ENCODE measurements at places on chromosomes 6 and 20.
A peak's percentile ranks its signal among the peaks of the same experiment; 100 is the strongest.

- DNase-seq: no peak
Measured at GRCh38 chr6:105940990-105941389, 145.1 kb upstream of the PRDM1 start.

DNA sequence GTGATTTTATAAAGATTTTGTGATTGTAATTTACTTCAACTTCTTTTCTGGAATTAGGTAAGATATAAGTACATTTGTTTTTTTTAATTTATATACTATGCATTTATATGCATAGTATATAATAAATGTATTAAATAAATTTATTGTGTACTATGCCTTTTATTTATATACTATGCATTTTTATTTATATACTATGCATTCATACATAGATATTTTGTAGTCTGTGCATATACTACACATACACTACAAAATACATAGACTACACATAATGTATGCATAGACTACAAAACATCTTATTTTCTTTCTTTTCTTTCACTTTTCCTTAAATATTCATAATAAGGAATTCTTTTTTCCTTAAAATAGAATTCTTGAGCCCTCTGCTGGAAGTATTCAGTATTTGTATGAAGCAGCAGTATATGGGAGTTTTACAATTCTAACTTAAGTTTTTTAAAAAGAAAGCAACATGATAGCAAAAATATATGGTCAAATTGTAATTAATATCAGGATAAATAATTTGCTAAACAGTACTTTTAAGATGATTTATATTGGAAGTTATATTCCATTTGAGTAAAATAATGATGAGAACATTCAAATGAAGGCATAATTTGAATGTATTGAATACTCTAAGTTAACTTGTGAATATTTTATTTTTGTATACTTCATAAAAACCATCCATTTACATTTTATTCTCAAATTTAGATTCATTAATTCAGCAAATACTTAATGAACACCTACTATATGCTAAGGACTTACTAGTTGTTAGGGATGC is 129.3 kb downstream of the KLHL32 start:
- DNase-seq: no peak

DNA sequence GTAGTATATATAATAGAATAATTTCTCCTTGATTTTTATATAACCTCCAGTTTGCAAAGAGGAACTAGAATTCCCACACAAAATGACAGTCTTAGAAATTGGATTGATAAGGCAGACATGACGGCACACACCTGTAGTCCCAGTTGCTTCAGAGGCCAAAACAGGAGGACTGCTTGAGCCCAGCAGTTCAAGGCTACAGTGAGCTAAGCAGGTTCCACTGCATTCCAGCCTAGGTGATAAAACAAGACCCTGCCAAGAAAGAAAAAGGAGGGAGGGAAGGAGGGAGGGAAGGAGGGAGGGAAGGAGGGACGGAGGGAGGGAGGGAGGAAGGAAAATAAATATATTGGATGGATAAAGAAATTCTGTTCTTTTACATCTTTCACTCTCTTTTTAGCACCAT is 77.6 kb upstream of the SASH1 start:
- no peak for DNase-seq

DNA sequence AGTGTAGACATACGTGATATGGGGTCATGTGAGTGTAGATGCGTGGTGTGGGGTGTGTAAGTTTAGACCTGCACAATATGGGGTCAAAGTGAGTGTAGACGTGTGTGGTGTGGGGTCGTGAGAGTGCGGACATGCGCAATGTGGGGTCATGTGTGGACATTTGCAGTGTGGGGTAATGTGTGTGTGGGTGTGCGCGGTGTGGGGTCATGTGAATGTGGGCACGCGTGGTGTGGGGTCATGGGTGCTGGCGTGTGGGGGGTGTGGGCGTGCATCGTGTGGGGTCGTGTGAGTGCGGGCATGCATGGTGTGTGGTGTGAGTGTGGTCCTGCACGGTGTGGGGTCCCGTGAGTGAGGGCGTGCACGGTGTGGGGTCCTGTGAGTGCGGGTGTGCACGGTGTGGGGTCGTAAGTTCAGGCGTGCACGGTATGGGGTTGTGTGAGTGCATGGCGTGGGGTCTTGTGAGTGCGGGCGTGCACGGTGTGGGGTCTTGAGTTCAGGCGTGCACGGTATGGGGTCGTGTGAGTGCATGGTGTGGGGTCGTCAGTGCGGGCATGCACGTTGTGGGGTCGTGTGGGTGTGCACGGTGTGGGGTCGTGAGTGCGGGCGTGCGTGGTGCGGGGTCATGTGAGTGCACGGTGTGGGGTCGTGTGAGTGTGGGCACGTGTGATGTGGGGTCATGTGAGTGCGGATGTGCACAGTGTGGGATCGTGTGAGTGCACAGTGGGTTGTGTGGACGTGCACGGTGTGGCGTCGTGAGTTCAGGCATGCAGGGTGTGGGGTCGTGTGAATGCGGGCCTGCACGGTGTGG is 14.3 kb downstream of the PCMTD2 start:
- DNase-seq: no peak

GRCh38 chr20:52031563-52032303 is 159.8 kb downstream of the ZFP64 start:
- DNase-seq: no peak

- DNase-seq: peak; percentile 89
Measured at GRCh38 chr6:2891768-2892170, 11.3 kb downstream of the SERPINB9 start.

GRCh38 chr6:83442752-83443151 is 11.9 kb upstream of the ME1 start:
- DNase-seq: no peak

DNA sequence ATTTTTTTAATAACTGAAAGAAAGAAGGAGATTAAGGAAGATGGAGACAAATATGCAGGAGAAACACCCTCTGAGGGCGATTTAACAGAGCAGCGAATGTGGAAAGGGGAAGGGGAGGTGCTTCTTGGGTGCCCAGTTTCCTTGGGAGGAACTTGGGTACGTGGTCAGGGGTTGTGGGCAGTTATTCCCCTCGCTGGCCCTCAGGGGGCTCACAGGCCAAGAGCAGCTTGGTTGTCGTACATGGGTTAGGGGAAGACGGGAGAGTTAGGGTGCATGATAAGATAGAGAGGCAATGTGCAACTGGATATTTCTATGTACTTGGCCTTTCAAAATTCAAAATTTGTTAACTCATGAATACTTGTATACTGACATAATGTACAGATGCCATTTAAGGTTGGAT is 7.0 kb upstream of the TUBB2A start:
- no peak for DNase-seq

DNA sequence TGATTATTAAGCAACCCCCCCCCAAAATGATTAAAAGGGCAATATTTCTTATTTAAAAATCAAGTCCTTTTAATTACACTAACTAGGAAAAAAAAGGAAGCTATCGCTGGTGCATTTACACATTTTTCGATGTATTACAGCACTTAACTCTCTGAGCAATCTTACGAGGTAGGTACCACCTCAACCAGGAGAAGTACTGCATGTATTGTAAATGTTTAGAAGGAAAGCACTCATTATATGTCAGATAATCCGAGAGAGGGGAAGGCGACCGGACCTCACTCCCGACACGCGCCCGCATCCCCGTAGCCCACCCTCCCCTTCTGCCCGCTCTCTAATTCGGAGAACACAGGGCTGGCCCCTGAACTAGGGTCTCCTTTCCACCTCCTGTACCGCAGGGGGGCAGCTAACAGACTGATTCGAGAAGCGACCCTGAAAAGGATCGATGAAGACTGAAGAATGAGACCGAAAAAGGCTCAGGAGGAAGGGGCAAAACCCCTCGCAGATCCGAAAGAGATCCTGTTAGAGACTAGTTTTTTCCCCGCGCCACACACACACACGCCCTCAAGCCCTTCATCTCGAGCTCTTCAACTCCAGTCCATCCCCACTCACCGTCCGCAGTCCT is 337 bp downstream of the ESF1 start:
- no peak for DNase-seq

- no peak for DNase-seq
Measured at GRCh38 chr20:48822178-48822577, 5.6 kb downstream of the PREX1 start.

GRCh38 chr6:7532821-7533220 is 8.7 kb upstream of the DSP start:
- no peak for DNase-seq

- no peak for DNase-seq
Measured at GRCh38 chr6:155143578-155144106, 120.2 kb upstream of the CLDN20 start.

DNA sequence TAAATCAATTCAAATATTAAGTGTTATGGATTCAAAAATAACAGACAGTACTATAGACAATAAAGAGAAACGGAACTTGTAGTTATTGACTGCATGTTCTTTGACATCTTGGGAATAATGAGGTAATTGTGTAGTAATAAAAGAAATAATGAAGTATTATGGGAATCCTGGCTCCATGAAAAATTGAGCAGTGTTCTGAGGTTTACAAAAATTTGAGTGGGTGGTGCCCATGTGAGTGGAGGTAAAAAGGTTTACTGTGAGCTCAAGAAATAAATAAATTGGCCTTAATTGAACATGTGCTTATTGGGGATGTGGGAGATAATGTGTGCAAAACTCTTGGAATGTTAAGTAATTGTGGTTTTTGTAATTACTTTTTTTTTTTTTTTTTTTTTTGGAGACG is 1013.7 kb upstream of the GJE1 start:
- DNase-seq: no peak

- DNase-seq: no peak
Measured at GRCh38 chr6:32583527-32583898, 6.1 kb downstream of the HLA-DRB1 start.

GRCh38 chr20:33176101-33176500 is 8.1 kb downstream of the BPIFA2 start:
- DNase-seq: no peak

DNA sequence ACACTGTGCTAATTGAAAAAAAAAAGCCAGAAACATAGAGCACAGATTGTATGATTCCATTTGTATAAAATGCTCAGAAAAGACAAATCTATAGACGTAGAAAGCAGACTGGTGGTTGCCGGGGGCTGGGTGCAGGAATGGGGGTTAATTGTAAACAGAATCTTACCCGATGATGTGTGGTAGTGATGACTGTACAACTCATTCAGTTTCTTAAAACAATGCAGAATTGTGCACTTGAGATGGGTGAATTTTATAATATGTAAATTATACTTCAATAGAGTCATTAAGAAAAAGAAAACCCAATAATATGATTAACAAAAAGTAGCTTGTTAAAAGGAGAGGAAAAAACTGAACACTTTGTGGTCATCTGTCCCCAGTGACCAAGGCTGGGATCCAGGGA is 3.7 kb upstream of the MYLK4 start:
- no peak for DNase-seq

DNA sequence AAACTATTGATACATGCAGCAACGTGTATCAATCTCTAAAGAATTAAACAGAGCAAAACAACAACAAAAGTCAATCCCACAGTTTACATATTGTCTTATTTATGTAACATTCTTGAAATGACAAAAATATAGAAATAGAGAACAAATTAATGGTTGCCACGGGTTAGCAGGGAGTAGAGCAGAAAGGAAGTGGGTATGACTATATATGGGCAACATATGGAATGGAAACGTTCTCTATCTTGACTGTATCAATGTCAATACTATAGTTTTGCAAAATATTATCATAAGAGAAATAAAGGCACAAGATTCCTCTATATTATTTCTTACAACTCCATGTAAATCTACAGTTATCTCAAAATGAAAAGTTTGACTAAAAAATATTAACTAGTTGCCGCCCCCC is 12.8 kb downstream of the AK9 start:
- DNase-seq: no peak

- DNase-seq: no peak
Measured at GRCh38 chr20:37790900-37791299, 97.1 kb downstream of the CTNNBL1 start.

GRCh38 chr6:72728706-72729343 is 107.0 kb downstream of the KCNQ5 start:
- no peak for DNase-seq

- no peak for DNase-seq
Measured at GRCh38 chr6:48919555-48919954, 543.5 kb downstream of the MMUT start.

DNA sequence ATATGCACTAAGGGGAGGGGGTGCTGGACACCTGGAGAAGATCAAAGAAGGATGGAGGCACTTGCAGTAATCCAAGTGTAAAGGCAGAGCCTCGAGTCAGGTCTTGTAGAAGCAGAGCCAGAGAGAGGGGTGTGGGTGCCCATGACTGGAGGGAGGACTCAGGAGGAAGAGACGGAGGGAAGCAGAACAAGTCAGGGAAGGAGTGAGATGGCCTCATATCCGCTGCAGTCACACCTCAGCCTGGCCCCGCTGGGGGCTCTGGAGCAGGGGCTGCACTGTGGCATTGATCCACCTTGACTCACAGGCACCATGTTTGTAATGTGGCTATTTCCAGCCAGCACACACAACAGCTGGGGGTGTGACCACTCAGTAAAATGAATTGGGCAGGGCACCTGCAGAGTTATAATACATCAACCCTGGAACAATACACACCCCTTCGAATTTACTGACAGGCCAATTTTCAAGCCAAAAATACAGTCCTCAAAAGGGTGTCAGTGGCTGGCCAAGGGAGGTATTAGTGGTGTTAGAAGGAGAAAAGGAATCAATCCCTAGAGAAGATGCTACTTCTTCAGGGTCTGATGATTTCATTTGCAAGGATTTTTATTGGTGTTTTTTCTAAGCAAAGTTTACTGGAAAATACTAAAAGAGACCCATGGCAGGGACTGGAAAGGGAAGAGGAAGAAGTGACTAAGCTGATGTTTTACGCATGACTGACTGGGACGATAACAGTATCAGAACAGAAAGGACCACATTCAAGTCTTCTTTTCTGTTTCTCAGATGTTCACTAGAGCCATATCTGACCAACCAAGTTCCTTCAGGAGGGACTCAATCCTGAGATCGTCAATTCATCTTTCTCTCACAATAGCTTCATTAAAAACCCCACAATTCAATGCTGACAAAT is 18.9 kb upstream of the NXT1 start:
- no peak for DNase-seq

DNA sequence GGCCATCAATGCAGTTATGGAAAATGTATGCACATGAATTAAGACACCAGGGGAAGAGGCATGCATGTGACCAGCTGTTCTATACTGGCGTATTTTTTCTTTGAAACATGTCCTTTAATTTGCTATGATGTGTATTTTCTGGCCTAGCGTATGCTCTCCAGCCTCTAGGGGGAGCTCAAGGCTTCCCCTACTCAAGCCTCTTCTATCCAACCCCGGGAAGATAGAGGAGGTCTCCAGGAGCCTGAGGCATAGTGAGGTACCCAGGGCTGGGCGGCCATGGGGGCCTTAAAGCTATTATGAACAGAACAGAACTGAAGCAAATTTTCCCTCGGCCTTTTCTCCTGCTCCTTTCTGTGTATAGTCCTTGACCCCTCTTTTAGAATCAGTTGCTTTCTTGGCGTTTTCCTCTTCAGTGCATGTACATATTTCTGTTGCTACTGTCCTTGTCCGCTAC is 528.9 kb downstream of the MAFB start:
- peak; percentile 7 for DNase-seq

Measured in GM12878 (cell line).